ENCODE measurements at places on chromosomes 16 and 17.
A peak's percentile ranks its signal among the peaks of the same experiment; 100 is the strongest.

- peak; percentile 59 for DNase-seq
These were observed 9.4 kb downstream of the SNX20 start for GRCh38 chr16:50671644-50672260.

DNA sequence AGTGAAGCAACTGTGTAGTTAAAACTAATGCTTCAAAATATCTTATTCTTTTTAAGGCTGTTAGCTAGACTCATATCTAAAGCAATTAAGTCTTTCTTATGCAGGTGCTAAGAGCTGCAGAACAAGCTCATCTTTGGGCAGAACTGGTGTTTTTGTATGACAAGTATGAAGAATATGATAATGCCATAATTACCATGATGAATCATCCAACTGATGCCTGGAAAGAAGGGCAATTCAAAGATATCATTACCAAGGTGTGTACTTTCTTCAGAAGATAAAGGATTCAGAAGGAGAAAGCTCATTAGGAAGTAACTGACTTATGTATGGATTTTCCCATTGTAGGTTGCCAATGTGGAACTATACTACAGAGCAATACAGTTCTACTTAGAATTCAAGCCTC, 23.9 kb downstream of the PTRH2 start:
- DNase-seq = peak; percentile 52

DNA sequence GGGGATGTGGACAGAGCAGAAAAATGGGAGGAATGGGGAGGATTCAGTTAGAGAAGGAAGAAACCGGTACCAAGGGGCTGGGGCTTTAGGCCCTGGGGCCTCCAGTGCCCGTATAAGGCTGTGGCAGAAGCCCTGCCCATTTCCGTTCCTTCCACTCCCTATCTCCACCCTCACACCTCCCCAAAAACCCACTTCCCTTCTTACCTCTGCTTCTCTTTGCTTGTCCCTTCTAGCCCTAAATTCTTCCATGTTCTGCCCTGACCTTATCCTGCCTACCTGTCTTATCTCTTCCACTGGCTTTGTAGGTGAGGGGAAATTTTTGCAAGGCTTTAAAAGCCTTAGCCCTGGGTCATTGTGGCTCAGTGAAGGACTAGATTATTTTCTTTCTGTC, 4.1 kb downstream of the RNF167 start:
- DNase-seq = peak; percentile 49

GRCh38 chr16:30526137-30526822, at the start of gene ZNF768:
Gene ZNF768 (minus strand): TSS chr16:30526566. CDS start chr16:30526413, 153 bp downstream.
- DNase-seq = no peak

- no peak for DNase-seq
These were observed 28.4 kb downstream of the LRRC75A start for GRCh38 chr17:16463358-16464302.

DNA sequence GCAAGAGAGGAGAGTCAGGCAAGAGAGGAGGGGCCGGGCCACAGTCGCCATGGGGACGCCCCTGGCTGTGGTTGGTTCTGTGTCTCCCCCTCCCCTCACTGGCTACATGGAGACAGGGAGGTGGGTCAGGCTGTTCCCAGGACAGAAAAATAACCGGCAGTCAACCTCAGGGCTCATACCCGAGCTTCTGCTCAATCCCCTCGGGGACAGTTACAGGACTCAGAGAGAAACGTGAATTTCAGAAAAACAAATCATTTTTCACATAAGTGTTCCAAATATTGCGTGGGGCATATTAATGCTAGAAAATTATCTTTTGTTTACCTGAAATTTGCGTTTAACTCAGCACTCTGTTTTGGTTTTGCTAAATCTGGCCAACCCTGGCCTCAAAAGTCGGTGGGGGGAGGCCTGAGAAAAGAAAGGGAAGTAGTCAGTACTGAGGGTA, 22.2 kb upstream of the CPSF4L start:
- DNase-seq = no peak

DNA sequence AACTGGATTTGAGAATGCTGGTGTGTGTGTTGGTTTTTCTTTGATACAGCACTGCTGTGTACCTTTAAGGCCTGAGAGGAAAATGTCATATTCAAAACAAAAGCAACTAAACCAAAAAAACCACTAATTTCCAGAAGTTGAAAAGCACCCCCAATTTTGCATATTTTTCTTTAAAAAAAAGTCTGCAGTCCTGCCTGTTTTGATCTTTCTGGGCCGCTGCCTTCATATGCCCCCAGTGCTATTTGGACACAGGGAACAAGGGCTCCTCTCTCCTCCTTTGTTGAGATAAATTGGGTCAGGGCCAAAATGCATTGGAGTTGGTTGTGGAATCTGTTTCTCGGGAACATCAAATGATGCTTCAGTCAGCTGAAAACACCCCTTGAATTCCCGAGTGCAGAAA, 26.9 kb downstream of the GPT2 start:
- DNase-seq = no peak

- no peak for DNase-seq
These were observed 76.6 kb downstream of the BMERB1 start for GRCh38 chr16:15510992-15511391.

- no peak for DNase-seq
These were observed 663 bp downstream of the CYB5D1 start for GRCh38 chr17:7858522-7858810.

DNA sequence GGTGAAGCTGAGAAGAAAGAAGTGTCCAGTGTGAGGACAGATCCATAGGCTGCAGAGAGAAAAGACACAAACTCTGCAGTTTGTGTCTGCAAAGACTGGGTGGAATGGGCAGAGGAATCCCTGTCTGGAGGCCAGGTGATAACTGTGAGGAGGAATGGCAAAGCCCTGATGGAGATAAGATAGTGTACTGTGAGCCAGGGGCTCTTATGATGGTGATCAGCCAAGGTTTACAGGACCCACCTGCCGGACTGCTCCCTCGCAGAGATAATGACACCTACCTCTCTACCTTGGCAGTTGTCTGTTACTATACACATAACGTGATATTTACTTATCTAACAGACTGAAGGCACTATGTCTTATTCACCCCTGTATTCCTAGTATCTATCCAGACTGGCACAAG, 92.6 kb upstream of the ASIC2 start:
- peak; percentile 88 for DNase-seq

DNA sequence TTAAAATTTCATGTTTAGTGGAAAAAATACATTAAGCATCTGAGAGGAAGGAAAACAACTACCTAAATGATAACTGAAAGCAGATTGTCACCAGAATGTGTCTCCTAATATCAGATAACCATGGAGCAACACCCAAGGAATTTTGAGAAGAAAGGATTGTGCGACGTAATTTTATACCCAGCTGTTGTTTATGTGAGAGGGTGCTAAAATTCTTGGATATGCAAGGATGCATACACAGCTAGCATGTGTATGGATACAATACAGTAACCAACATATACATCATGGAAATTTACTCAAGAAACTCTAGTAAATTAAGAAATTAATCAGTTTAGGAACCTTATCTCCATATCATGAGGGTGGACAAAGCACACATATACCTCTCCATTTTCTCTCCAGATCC, 290.9 kb downstream of the HS3ST3A1 start:
- DNase-seq = no peak

- no peak for DNase-seq
These were observed 1.5 kb upstream of the ZNF764 start for GRCh38 chr16:30559690-30560089.

DNA sequence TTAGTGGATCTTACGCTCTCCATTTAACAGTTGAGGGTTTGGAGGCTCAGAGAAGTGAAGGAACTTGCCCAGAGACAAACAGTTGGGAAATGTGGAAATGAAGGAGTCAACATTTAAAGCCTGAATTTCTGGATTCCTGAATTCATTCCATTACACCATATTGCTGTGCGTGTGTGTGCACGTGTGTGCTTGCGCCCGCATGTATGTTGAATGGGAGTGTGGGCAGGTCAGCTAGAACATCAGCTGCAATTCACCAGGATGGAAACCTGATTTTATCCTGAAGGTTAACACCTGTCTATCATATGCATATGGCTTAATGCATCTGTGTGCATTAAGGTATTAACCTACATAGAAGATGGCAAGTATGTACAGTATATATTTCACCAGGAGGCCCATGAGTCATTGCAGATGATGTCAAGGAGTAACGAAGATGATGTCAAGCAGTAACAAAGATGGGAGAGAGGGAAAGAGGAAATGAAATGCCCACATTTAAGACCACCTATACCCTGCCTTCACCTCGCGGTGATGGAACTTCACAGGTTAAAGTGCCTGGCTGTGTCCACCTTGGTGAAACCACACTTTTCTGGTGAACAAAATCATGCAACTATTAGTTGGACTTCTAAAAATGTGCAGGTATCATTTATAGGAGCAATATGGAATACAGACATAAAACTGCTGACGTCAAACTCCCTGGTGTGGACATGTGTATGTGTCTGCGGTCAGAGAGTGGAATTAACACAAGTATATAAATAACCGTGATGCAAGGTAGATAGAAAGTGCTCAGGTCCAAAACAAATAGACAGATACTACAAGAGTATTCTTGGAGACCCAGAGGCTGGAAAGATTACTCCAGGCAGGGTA, 832 bp upstream of the ADAP2 start:
- peak; percentile 87 for DNase-seq

- no peak for DNase-seq
These were observed 24.6 kb downstream of the SOST start for GRCh38 chr17:43733956-43734355.

- DNase-seq = peak; percentile 96
These were observed 57.9 kb downstream of the SDK2 start for GRCh38 chr17:73586275-73586832.

- DNase-seq = no peak
These were observed 48.0 kb upstream of the METRNL start for GRCh38 chr17:83031321-83031945.

DNA sequence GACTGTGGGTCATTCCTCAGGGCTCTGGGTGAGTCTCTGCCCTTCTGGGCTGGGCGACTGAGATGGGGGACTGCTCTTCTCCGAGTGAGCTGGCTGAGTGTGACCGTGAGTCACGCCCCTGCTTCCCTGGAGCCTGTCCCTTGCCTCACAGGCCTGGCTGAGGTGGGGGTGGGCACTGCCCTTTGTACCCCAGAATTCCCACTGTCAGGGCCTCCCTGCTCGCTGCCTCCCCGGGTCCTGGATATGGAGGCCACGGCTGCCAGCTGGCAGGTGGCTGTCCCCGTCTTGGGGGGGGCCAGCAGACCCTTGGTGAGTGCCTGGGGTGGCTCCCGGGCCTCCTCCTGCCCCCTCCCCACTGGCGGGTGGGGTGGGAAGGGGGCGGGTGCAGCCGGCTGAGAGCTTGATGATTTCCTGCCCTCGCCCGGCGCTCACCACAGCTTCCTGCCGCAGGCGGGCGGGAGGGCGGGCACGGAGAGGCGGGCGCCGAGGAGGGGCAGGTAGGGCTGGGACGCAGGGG, at the start of gene LAT:
Gene LAT (plus strand): TSS at position 434 of the 517 bp plus-strand sequence. CDS start 366 bp downstream, outside the sequence.
- no peak for DNase-seq

GRCh38 chr16:84521497-84521770, 17.0 kb upstream of the MEAK7 start:
- DNase-seq = no peak

DNA sequence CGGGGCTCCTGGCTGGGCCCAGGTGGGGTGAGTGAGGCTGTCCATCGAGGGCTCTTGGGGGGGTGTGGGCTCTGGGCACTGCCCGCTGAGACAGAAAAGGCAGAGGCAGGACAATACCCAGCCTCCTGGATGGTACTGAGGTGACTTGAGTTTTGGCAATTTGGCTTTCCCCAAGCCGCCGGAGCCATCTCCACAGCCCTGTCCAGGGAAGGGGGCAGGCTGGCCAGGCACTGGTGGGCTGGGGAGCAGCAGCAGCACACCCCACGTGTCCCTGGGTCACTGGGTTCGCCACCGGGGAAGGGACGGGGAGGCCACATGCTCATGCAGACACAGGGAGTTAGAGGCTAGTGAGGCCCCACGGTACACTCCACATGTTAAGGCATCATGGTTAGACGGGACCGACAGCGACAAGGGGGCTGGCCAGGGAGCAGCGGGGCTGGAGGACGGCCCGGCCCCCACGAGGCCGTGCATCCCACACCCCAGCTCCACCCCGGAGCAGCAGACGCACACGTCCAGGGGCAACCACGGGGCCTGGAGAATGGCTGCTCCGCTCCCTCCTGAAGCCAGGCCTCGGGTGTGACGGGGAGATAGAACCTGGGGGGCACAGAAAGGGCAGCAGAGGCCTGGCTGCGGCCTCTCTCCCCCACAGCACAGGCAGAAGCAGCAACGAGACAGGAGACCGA, 3.0 kb downstream of the ARHGDIA start:
- DNase-seq = no peak

DNA sequence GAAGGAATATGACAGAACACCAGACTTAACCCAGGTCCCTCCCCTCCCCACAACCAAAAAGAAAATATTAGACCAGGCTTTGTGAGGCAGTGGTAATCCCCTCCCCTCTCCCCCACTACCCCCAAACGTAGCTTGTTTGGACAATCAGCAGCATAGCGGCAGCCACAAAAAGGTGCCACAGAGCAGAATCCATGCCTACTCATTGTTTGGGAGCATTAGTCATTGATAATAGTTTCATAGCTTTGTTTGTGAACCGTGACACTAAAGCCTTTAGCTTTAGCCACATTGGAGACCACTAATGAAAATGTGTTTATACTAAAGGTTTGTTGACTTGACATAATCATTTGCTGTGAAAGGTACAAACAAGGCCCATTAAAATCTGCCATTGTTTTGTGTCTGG, 65.1 kb downstream of the NUP93 start:
- DNase-seq = no peak

DNA sequence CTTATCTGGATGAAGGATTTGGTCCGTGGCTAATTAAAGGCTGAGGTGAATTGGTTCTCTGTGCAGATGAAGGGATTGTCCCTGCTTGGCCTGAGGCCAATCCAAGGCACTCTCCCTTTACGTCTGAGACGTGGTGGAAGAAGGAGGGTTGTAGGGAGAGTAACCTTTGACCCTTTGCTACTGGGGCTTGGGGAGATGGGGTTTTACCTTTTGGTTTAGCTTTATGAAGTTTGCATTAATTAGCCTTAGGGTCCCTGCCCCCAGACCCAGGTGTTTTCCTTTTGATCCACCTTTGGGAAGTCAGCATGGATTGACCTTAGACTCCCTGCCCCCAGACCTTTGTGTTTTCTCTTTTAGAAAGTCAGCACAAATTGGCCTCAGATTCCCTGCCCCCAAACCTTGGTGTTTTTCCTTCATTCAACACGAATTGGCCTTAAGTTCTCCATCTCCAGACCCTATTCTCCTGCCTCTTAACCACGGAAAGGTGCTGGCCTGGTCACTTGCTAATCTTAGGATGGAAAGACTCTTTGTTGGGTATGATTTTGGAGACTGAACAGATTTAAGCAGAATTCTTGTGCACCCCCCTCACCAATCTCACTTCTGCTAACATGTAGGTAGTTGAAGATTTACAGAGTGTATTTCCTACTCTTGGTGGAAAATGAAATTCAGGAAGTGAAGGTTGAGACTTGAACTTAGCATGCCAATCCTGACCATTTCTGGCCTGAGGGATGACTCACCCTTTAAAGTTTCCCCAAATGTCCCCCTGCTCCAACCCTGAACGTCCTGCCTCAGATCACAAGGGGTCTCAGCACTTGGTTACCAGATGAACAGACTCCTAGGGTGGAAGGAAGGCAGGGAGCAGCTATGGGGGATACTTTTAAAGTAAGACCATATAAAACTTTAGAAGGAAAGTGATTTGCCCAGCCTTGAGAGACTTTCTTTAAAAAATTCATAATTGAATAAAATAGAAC, 23.1 kb upstream of the MMD start:
- DNase-seq = no peak
